Amniotic epithelial cell (primary cell): ENCODE measurements at places on chromosomes 2 and 18.

DNA sequence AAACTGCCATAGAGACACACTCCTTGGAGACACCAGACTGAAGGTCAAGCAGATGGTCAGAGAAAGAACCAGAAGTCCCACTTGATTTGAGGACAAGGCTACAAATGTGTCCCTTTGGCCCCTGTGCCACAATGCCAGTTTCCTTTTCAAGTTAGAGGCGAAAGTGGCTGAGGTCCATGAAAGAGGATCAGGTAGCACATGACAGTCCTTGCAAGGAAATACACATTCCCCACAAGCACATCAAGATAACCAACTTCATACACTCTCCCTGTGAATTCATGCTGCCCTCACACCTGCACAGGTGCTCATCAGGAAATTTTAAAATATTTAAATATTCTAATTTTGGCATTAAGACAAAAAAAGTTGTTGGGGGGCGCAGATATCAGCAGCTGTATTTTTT, 218.6 kb downstream of the TCF4 start:
- no peak for DNase-seq

GRCh38 chr2:48560546-48561209, 30.7 kb downstream of the STON1 start:
- no peak for DNase-seq

DNA sequence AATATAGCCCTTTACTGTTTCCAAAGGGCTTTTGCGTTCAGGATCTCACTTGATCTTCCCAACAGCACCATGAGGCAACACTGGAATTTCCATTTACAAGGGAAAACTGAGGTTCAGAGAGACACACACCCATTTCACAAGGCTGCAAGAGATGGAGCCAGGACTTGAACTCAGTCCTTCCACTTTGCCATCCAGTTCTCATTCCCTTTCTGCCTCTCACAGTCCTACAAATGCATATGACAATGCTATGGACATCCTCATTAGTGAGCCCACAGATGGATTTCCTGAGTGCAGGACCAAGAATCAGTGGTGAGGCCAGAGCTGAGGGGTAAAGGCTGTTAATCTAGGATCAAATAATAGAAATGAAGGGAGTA, 136.1 kb upstream of the MYCN start:
- no peak for DNase-seq

DNA sequence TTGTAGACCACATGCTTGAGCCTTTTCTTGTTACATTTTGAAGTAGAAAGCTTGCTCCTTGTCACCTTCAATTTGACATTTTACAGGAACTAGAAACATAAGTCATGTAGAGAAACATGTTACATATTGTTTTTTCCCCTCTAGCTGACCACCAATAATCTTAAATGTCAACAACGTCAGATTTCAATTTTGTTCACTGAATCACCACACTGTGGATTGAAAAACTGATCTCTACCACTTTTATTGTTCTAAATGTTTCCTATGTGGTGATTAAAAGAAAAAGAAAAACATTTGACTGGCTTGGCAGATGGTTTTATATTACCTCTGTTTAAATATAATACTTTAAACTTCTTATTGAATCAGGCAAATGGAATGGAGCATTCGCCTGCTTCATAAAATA, 87.7 kb downstream of the DSEL start:
- DNase-seq: no peak

- DNase-seq: no peak
Measured at GRCh38 chr2:23249348-23249747, 135.6 kb upstream of the KLHL29 start.

DNA sequence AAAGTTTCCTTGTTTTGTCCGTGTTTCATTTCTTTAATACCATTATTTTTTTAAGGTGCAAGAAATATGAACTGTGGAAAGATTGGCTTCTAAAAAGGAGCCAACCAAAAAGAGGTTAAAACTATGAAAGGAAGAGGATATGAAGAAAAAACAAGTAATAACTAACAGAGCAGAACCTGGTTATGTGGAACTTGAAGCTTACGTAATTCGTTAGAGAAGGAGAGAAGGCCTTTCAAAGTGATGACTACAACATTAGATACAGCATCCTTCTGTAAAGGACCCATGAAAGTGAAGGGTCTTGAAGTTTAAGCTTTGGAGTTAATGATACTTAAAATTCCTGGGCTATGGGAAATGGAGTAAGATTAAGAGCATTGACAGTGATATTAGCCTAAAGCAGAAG, 84.5 kb downstream of the ANKRD12 start:
- no peak for DNase-seq

- no peak for DNase-seq
Measured at GRCh38 chr2:235433860-235434259, 60.0 kb upstream of the AGAP1 start.

DNA sequence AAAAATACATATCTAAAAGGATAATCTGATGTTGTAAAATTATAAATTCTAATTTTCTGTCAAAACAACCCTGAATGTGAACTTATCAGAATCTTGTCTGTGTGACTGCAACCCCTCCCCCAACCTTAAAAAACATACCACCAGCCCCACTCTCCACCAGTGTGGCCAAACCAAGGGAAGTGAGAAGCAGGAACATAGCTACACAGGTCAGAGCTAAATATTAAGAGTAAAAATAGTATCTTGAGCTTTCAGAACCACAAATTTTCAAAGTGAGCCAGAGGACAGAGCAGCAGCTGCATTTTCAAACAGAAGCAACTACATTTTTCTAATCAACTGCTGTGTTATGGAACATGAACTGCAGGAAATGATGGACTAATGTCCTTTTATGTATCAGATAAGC, 156.7 kb downstream of the SLC4A10 start:
- DNase-seq: no peak

- DNase-seq: no peak
Measured at GRCh38 chr2:148917431-148917830, 42.4 kb downstream of the KIF5C start.

DNA sequence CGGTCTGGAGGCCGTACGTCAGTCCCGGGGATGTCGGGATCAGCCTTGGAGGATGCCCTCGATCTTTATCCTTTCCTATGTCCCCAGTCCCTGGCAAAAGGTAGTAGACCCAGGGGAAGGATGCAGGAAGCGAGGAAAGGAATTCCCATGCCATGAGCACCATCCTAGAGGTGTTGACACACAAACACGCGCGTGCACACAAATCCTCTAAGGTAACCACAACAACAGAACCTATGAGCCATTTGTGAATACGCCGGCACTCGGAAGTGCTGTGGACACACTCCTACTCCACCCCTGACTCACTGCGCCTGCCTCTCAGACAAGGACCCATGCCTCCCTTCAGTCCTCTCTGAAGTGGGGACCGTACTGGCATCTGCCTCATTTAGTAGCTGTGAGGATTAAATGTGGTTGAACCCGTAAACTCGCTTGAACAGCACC, 11.3 kb upstream of the MLPH start:
- peak; percentile 72 for DNase-seq
